ENCODE measurements at places on chromosomes 16 and 17. TPM values are rescaled to one million over a fixed set of nuclear protein-coding genes. Genes with fewer than 3 reads are reported as not detected.

Gene TOP2A
- total RNA-seq = 4.2 TPM

Gene STX4
- 80.3 TPM for total RNA-seq

DNA sequence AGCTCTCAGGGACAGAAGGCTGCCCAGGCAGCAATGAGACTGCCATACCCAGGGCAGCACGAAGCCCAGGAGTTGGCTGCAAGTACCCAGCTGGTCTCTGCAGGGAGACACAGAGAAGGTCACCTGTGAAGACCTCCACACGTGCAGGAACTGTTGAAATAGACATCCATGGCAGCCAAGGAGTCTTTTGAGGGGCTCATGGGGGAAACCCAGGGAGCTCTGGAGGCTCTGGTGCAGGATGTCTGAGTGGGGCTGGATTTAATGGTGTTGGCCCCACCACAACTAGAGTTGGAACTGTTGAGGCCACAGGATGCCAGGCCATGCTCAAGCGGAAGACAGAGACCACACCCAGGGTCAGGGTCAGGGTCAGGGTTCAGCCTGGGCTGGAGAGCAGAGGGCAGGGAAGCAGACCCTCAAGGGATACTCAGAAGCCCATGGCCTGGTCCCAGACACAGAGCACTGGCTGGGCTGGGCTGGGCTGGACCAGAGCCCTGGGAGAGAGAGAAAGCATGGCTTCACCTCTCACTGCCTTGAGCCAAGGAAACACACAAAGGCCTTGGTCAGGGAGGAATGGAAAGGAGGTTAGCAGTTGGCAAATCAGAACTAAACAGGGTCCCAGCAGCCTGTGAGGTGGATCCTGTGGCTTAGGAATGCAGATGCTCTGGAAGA, 21.4 kb downstream of the PITPNM3 start:
- no peaks in the 10 kb centered on the region for H3K36me3 ChIP-seq
- no peak overlapping the region for H3K27ac ChIP-seq
- no peaks in the 10 kb centered on the region for H3K27me3 ChIP-seq
- DNase-seq = no peak

DNA sequence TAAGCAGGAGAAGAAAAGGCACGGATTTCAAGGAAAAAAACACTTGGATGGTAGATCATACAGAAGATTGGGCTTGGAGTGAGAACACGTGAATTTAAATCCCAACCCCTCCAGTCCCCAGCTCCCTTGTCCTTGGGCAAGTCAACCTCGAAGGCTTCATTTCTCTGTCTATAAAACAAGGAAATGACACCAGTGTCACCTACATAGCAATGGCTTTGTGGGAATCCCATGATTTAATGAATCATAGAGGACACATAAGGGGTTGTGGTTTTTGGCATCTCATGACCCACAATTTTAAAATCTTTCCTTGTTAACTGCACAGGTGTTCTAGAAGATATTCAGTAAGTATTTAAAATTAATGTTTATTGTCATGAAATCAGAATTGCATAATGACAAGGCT, 8.2 kb upstream of the CCL2 start:
- H3K27ac ChIP-seq = no peak overlapping the region
- H3K4me1 ChIP-seq = no peaks in the 10 kb centered on the region
- no peak overlapping the region for H3K4me3 ChIP-seq
- no peaks in the 10 kb centered on the region for H3K36me3 ChIP-seq
- peaks cover 7% of the 10 kb centered on the region for H3K27me3 ChIP-seq
- no peak for DNase-seq

DNA sequence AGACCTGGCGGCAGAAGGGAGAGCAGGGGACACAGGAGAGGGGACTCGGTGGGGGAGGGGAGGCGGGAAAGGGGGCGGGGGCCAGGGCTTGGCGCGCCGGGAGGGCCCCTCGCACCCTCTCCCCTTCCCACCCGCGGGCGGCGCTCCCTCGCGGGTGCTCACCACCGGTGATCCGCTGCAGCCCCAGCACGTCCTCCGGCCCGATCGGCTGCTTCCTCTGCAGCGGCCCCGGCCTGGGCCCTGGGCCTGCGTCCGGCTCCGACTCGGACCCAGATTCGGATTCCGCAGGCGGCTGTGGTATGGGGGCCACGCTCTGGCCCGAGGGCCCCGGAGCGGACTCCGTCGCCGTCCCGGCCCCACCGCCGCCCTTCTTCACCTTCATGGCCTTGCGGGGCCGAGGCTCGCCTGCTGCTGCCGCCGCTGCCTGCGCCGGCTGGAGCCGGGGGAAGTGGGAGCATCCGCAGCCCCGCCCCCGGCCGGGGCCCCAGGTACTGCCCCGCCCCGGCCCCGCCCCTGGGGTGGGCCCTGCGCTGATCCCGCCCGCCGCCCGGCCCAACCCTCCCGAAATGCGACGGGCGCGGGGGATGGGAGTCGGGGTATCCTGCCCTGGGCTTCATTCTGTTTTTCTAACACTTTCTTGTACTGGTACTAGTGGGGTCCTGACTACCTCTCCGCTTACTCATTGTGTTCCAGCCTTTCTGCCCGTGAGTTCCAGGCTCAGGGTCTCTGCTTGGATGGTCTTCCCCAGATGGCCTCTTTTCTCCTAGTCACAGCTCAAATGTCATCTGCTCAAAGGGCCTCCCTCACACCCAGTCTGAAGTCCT, at the start of gene UNC119:
Gene UNC119 (minus strand): TSS at position 449 of the 824 bp plus-strand sequence. CDS start 67 bp downstream, at position 382.
- peak within 1 kb of the TSS; percentile 94 for H3K27ac ChIP-seq
- H3K4me1 ChIP-seq = peaks cover 34% of the 10 kb centered on the region
- DNase-seq = peak; percentile 71
- H3K36me3 ChIP-seq = peaks cover 4% of the 10 kb centered on the region
- peak within 1 kb of the TSS; percentile 52 for H3K4me3 ChIP-seq
- H3K27me3 ChIP-seq = no peaks in the 10 kb centered on the region

Data from T-cell (primary cell).